ENCODE measurements at places on chromosomes 4 and X.
A peak's percentile ranks its signal among the peaks of the same experiment; 100 is the strongest.

GRCh38 chr4:106864231-106864630 lies 171.9 kb downstream of the DKK2 start:
- DNase-seq: no peak

- DNase-seq: no peak
Measured at GRCh38 chrX:9235722-9236121, 201.8 kb upstream of the FAM9B start.

DNA sequence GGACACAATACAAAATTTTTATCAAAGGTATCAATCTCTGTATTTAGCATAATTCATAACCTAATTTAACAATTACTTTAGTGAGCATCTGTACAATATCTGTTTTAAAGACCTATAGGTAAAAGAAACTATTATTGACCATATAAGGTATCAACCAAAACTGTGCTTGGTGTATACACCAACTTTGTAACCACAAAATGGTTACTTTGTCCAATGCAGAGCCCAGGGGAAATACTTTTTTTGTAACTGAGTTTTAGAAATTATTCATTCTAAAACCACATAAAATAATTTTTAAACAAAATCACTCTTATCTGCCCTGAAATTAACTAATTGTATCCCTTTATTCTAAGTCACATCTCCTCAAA lies 5.0 kb downstream of the CXXC4 start:
- DNase-seq: no peak

DNA sequence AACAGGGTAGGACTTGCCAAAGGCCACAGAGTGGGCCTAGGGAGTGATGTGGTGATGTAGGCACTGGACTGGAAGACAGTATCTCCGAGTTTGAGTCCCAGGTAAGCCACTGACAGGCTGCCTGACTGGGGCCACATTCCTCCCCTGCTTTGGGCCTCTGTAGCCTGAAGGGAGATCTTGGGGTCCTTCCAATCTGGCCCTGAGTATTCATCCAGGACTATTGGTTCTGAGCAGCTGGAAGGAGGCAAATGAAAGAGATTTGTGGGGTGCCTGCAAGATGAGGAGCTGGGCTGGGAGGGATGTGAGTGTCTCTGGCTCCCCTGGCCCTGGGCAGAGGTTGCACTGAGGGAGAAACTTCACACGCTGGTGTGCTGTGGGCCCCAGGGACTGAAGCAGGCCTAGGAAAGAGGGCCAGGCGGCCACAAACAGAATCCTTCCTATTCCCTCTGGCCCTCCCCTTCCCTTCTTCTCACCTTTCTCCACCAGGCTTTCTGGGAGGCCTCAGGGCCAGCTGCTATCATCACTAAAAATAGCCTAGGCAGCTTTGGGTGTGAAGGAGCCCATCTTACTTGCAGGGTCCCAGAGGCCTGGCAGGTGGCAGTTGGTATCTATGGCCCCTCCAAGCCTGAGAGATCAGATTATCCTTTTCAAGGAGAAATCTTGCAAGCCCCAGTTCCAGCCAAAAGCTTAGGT lies 70.1 kb downstream of the PJA1 start:
- DNase-seq: no peak

- DNase-seq: peak; percentile 20
Measured at GRCh38 chr4:109406337-109406931, 27.2 kb upstream of the SEC24B start.

GRCh38 chr4:10267066-10267465 lies 150.5 kb upstream of the WDR1 start:
- DNase-seq: no peak

GRCh38 chrX:1196436-1196835 lies 16.0 kb downstream of the CRLF2 start:
- DNase-seq: no peak
